ENCODE measurements at places on chromosomes 1 and 21.
A peak's percentile ranks its signal among the peaks of the same experiment; 100 is the strongest.

DNA sequence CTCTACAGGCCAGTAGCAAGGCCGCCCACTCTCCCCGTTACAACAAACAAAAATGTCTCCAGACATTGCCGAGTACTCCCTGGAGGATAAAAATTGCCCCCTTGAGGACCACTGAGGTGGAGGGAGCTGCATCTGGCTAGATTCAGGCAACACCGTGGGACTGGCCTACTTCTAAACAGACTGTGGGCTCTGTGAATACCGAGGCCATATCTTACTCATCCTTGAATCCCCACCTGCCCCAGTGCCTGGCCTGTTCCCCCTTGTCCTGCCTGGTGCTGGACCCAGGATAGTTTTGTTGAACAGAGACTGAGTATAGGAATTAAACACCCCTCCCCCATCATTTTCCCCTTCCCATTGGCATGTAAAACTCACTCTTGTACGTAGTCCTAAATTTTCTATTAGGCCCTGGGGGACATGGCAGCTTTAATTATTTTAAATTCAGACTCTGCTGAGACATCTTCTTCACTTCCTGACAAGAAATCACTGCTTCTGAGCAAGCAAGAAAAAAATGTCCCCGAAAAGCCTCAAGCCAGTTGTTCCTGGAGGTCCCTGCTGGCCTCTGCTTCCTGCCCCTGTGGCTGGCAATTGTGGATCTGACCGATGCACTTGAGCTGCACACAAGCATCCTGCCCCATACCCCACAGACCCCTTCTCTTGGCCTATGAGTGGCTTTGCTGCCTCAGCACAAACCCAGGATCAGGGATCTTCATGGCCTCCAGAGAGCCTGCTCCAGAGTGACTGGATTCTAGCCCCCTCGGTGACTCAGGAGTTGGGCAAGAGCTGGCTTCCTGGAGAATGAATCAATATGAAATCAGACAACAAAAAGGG lies 111.0 kb downstream of the ACTL8 start:
- peak; percentile 86 for DNase-seq

DNA sequence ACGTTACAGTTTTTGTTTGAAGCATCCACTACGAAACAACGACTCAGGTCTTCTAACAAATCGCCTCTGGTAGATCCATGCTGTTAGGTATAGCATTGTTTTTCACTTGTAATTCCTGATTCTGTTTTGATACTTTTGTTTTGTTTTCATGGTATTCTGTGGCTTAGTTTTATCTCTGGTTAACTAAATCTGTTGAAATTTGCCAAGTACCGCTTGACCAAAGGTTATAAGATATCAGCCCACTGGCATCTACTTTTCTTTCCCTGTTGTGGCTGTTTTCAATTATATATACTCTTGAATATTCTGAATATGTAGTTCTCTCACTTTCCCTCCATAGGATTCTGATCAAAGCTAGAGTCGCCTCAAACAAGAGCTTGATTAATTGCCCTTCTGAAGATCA lies 274.8 kb upstream of the C1orf105 start:
- DNase-seq = no peak

DNA sequence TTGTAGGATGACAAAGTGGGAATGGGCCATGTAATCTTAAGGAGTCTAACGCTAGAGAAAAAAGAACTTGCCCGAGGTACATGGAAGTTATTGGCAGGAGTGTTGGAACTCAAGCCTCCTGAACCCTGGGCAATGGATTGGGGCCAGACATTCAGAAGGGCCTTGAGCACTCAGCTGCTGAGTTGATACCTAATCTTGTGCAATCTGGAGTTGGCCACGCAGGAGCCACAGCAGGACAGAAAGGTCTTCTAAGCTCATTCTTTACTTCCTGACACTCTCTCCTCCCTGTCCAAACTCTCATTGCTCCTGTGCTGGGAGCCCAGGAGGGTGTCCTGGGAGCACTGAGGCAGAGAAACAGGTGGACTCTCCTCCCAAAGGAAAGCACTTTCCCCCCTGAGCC lies 25.1 kb upstream of the CSF1 start:
- DNase-seq = no peak

DNA sequence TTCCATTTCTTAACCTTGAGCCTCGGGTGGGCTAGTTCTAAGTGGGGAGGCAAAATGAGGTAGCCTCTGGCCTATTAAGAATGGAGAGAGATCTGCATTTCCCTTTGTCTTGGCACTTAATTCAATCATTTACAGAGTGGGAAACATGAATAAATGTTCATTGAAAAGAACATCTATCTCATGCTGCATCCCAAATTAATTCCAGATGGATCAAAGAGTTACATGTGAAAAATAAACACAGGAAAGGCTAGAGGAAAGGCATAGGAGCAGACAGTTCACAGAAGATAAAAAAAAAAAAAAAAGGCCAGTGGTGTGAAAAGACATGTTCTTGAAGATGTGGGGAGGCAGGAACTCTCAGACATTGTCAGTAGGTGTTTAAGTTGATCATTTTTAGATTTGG lies 35.7 kb upstream of the EPS8L3 start:
- DNase-seq = no peak

DNA sequence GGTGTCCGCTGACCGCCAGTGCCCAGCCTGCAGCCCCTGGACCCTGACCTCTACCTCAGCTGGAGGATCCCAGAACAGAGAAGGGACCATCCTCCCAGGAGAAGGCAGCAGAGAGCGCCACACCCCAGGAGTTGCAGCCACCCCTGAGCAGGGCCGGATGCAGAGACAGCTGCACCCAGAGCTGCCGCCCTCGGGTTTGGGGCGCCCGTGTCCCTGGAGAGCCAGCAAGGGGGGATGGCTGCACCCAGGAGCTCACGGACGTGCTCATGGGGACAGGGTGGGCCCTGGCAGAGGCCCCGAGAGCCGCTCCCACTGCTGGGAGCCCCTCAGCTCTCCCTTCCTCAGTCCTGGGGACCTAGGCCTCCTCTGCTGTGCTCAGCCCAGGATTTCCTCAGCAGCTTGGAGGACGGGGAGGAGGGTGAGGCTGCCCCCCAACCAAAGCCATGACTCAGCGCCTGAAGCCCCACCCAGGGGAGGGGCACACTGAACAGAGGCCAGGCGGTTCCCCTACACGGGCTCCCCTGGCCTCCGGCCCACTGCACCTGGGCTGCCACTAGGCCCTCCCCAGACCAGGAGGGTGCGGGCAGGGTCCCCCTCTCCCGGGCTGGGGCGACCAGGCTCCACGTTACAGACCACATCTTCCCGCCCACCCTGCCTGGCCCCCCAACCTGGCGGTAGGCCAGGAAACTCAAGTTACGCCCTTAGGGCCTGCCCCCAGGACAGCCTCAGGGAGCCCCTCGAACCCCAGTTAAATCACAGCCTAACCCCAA lies 2.2 kb downstream of the ACAP3 start:
- no peak for DNase-seq

- DNase-seq = no peak
These were observed 18.6 kb downstream of the AKT3 start for GRCh38 chr1:243831463-243831862.

- DNase-seq = no peak
These were observed 104.0 kb downstream of the CDC7 start for GRCh38 chr1:91604632-91605031.

DNA sequence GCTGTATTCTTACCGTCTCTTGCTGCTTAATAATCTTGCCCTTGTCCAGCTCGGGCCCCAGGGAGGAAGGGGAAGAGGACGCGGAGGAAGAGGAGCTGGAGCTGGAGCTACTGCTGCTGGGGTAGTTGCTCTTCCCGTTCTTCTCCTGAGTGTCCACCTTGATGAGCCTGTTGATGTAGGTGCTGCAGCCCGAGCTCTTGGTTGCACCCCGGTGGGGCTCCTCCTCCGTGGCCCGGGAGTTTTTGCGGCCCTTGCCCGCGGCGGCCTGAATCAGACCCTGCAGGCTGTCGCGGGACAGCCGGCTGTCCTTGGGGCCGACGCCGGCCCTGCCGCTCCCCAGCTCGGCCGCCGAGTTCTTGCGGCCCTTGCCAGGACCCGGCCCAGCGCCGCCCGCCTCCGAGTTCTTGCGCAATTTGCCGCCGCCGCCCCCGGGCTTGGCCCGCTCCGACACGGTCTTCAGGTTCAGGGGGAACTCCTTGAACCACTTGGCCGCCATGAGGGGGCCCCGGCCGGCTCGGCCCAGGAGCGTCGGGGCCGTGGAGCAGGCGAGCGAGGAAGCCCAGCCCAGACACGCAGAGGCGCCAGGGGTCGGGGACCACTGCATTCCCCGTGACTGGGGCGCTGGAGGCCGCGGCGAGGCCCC lies 475 bp upstream of the TDRD10 start:
- DNase-seq = no peak

DNA sequence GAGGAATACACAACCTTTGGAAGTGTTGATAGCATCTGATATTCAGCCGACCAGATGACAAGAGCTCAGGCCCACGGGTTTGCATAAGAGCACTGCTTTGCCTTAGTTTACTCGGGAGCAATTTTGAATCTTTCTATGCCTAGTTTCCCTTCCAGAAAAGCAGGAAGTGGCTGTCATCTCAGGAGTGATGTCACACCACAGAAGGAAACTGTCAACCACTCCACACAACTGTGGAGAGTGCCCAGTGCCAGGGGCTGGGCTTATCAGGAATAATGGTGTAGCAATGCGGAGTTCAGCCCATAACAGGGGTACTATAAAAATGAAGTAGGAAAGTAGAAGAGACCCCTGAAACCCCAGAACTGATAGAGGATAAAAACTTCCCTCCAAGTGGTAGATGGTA lies 28.4 kb downstream of the NTPCR start:
- DNase-seq = no peak

- no peak for DNase-seq
These were observed 211.0 kb downstream of the TOMM20 start for GRCh38 chr1:234917495-234918180.

- no peak for DNase-seq
These were observed 68.8 kb upstream of the ACOT11 start for GRCh38 chr1:54479251-54479650.
